ENCODE measurements at places on chromosomes 16 and 17.

GRCh38 chr16:49023050-49023449, 258.6 kb downstream of the CBLN1 start:
- no peak for DNase-seq

DNA sequence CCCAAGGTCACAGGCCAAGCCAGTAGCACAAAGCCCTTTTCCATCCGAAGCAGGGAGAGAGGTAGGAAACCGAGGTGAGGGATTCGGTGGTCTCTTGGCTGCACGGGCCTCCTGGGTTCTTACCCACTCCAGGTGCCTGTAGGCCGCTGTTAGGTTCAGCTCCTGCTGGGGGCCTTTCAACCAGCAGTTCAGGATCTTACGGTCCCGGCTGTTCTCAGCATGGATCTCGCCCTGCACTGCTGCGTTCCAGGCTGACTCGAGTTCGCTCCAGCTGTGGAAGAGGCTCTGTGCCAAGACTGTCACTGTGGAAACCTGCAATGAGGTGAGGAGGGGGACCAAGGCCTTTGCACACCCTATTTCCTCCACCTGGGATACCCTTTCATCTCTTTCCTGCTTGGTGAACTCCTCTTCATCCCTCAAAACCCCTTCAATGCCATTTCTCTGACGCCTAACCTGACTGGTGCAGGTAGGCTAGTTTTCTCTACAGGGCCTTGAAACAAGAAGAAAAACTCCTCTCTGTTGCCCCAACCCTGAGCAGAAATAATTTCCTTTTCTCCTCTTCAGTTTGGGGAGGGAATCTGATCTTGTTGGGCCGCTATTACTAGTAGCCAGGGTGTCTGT, 103.6 kb downstream of the RMI2 start:
- DNase-seq, result no peak

DNA sequence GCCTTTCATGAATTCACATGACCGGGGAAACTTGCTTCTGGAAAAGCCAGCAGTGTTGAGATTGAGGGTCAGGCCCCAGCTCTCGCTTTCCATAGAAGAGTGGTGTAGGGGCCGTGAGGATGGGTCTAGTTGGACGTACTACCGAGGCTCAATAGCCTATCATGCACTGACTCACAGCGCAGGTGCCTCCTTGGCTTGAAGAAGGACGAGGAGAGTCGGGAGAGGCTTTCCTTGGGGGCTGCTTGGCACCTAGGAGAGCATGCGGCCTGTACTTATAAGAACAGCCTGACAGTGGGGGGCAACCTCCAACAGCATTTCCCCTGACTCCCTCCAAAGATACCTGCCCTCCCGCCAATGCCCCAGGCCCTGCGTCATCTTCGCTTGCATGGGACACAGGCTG, 37.6 kb downstream of the WSCD1 start:
- DNase-seq, result no peak

DNA sequence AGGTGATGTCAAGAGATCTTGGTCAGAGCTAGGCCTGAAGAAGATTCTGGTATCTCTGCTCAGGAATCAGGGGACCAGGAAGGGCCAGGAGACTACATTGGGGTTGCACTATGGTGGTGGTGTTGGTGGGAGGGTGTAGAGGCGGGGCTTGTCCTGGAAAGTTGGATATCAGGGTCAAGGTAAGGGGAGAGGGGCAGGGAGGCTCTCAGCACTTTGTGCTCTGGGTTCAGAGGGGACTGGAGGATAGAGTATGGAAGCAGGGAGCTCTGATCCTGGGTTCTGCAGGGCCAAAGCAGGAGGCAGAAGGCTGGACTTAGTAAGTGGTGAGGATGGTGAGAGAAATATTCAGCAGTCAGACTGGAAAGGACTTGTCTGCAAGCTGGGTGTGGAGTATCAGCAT, 3.0 kb downstream of the NOL3 start:
- no peak for DNase-seq

GRCh38 chr17:10758062-10758461, 28.2 kb upstream of the TMEM220 start:
- no peak for DNase-seq

DNA sequence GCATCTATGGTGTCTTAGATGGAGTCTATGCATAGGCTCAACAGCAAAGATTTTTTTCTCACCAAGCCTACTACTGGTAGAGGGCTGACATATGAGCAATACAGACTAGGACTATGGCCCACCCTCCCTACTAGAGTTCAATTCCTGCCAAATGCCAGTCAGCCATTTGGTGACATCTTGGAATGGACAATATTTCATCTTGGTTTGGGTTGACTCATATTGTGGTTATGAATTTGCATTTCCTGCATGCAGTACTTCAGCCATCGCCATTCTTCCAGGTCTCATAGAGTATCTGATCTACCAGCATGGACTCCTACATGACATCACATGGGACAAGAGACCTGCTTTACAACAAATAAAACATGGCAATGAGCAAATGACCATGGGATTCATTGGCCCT, 778.1 kb upstream of the SOX9 start:
- DNase-seq, result no peak

- no peak for DNase-seq
Measured at GRCh38 chr16:67101311-67102082, 8.2 kb upstream of the PHAF1 start.

DNA sequence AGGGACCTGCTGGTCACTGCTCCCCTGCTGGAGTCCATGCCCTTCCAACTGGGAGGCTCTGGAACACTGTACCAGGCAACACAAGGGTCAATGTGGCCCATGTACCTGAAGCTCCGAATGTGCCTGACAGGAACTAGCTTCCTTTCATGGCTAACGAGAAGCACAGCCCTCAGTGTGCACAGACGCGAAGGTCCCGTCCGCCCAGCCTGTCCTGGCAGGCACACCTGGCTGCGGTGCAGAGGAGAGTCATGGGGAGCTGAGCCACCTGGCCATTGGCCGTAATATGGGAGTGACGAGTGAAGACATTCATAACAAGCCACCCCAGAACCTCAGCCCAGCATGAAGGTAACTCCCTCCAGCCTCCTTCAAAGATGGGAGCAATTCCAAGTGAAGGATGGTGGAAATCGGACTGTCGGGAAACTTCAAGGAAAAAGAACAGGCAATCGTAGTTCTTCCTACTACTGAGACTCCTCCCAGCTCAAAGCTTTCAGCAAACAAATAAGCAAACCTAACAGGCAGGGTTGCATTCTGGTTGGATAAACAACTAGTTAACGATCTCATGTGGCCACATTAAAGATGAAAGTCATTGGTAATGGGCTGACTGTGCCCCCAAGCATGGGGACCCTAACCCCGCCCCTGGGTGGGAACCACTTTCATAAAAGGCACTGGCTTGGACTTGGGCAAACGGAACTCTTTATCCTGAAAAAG, 13.2 kb downstream of the TMEM11 start:
- DNase-seq, result no peak

DNA sequence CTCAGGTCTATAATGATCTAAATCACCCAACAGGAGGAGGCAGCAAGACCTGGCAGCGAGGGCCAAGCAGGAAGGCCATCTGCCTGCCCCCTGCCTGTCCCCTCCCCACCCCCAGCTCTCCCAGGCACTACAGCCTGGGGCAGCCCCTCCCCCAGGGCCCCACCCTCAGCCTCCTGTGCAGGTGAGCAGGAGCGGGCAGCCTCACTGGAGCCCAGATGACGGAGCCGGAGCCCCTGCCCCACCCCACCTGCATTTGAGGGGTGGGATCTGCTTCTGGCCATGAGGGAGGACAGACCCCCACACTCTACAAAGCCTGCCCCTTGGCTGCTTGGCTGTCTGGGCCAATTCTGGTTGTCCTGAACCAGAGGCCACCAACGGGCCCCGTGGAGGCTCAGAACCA, 12.4 kb upstream of the BAHCC1 start:
- no peak for DNase-seq

GRCh38 chr17:40348562-40349476, 15.7 kb downstream of the GJD3 start:
- DNase-seq, result no peak

GRCh38 chr17:1110862-1111598, 68.8 kb downstream of the ABR start:
- DNase-seq, result peak; percentile 38

DNA sequence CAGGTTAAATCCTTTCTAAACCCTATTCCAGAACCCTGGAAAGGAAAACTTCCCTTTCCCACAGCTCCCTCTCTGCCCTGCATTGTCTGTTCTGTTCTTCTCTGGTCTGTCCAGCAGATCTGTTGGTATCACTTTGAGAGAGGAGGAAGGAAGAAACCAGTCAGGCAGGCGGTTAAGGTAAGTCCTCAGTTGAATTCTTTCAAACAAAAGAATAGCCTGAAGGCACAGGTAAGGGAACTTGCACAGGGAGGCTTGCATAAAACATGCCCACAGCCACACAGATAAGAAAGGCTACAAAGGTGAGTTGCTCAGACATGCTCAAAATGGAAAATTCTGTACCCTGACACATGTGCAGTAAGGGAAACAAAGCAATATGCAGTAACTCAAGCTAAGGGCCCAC, 595.7 kb upstream of the CDH5 start:
- no peak for DNase-seq

GRCh38 chr16:50126183-50126582, 26.9 kb upstream of the TENT4B start:
- no peak for DNase-seq

All from AG04450 (cell line).